GM12864 (cell line): ENCODE measurements at places on chromosomes 3 and 15.

DNA sequence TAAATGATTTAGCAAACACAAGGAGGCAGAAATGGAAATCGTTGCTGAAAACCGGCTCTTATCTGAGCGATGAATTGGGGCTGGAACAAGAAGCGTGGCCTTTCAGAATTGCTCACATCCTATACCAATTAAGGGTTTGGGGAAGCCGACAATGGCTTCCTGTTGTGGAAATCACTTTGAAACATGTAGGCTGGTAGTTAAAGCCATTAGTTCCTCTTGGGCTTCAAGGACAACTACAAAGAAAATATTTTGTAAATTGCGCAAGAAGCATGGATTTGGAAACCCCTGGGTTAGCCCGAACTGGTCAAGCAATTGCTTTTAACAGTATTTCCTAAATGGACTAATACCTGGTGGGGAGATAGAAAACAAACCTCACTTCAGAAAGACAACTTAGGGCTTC, 182.4 kb downstream of the ADAMTS9 start:
- DNase-seq: no peak

GRCh38 chr3:188055388-188055787, 98.6 kb upstream of the LPP start:
- DNase-seq: no peak

- no peak for DNase-seq
Measured at GRCh38 chr3:142433110-142433509, 14.7 kb downstream of the XRN1 start.

GRCh38 chr3:150611666-150612065, 8.5 kb downstream of the SELENOT start:
- no peak for DNase-seq

DNA sequence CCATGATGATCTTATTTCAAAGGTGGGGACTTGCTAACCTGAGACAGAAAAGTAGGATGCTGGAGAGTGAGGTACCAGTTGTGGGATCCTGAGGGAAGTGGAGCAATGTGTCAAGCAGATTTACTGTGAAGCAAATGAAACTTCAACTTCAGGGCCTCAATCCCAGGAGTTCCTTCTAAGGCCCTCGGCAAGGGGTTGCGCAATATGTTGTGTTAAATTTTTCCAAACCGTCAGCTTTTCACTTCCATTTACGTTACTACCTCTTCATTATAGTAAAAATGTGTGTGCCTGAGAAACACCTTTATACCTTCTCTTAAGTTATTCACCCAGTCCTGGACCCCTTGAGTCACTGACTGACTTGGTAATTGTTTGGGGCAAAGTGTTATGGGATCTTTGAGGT, 42.5 kb upstream of the KCNH8 start:
- DNase-seq: no peak

GRCh38 chr3:117596503-117596902, 886.9 kb downstream of the TUSC7 start:
- no peak for DNase-seq

GRCh38 chr3:192817053-192817452, 89.7 kb upstream of the FGF12 start:
- DNase-seq: no peak

DNA sequence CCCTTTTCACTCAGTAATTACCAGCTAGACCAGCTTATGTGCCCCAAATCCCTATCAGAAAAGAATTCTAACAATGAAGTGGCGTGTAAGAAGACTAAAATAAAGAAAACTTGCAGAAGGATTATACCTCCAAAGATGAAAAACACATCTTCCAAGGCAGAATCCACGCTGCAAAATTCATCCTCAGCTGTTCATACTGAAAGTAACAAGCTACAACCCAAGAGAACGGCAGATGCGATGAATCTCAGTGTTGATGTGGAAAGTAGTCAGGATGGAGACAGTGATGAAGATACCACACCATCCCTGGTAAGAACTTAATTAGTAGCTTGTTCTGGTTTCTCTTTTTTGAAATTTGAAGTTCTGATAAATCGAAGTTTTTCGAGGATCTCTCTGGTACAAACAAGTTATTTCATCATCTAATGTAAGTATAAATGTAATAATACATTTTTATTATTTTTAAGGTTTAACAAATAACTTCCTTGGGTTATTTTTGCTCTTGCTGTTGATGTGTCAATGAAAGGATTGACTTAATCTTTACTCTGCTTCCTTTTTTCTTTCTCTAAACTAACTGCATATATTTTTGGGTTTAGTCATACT, 1.4 kb downstream of the WDR76 start:
- DNase-seq: no peak

GRCh38 chr3:901953-902778, 190.7 kb upstream of the CNTN6 start:
- DNase-seq: no peak

GRCh38 chr3:176554264-176554663, 643.0 kb downstream of the TBL1XR1 start:
- DNase-seq: no peak

DNA sequence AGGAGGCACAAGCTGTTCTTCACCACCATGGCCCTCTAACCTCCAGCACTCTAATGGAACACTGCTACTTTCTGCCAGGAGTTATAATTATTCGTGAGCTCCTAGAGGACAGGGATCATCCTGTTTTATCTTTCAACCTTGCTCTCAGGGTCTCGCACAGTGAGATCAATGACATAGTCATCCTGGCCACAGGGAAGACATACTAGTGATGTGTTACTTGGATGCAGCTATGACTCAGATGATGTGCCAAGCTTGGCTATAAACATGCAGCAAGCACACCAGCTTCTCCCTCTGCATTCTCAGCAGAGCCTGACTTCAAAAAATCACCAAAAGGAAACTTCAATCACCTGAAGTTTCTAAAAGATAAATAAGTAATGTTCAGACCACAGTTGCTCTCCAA, 203.8 kb upstream of the HES1 start:
- DNase-seq: no peak

DNA sequence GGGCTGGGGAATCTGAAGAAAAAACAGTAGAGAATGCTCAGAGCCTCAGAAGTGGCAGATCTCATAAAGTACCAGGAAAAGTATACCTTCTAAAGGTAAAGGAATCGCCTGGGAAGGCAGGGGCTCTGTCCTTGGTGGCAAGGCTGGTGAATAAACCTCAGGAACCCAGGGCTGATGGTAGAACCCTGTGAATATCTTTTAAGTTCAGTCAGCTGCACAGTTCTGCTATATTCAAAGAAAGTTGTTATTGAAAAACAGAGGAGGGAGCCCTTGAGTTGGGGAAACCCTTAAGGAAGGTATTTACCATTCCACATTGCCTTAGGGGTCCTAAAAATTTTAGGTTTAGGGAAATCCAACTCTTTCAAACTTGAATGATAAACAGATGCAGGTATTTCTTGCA, 31.2 kb downstream of the ZPLD1 start:
- no peak for DNase-seq

DNA sequence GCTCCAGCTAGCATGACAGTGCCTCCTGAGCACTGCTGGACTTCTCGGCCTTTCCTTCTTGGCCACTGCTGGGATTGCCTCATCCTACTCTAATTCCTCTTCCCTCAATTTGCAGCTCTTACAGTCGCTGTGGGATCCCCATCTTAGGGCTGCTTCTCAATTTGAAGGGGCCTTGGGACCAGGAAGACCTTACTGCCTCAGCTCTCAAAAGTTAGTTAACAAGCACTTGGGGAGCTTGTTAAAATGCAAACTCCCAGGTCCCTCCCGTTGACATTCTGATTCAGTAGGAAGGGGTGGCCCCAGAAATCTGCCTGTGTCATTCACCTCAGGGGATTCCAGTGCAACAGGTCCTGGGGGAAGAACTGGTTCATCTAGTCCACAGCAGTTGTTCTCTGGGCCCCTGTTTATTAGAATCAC, 14.8 kb downstream of the BDH1 start:
- no peak for DNase-seq

GRCh38 chr3:105938806-105939205, 70.0 kb upstream of the CBLB start:
- no peak for DNase-seq

GRCh38 chr3:11832981-11833905, 13.4 kb downstream of the TAMM41 start:
- no peak for DNase-seq

DNA sequence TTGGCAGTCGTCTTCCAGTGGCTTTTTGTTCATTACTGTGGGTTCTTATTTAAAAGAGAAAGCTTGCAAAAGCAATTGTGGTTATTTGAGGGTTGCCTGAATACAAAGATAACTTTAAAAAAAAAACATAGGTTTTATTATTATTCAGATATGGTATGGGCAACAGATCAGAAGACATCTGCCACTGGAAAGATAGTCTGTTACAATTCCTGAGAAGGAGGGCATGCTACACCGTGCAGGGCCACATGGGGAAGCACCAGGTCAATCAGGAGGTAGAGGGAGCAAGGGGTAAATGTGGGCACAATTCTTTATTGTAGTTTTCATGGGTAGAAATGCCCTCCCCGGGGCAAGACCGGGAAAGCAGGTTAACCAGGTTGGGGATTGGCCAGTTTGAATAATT, 46.5 kb downstream of the BBS4 start:
- no peak for DNase-seq

DNA sequence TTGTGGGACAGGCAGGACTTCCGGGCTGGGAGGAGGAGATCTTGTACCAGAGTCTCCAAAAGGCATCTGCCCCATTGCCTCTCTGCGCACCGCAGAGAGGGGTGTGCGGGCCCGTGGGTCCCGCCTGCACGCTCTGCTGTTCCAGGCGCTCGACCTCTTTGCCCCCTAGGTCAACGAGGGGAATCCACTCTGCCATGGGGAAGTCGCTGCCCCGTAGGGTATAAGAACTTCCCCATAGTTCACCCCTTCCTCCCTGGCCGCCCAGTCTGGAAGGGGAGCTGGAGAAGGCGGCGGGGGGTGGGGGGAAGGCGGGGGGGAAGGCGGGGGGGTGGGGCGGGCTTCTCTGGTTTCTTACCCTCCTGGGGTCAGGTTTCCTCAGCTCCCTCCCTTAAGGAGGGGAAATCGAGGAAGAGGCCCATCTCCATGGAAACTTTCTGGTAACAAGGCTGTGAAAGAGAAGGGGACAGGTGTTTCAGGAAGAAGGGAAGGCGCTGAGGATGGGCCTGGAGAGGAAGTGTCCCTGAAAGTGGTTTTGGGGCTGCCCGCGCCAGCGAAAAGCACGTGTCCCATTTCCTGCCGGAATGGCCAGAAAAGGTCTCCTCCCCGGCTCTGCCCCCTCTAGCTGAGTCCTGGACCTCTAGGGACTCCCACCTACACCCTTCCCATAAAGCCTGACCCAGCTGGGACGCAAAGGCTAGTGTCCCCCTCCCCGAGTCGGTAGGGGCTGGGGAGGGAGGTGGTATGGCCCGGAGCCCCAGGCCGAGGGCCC, 27.5 kb downstream of the NR1I2 start:
- peak; percentile 12 for DNase-seq

GRCh38 chr3:66598168-66598567, 97.3 kb upstream of the LRIG1 start:
- DNase-seq: no peak
